Breast epithelium (tissue), 4 donors: ENCODE measurements at places on chromosomes 13 and 19. TPM values are rescaled to one million over a fixed set of nuclear protein-coding genes. Genes with fewer than 3 reads are reported as not detected.

- no peak for DNase-seq
Observed at GRCh38 chr19:5895409-5895808, 8.2 kb downstream of the NDUFA11 start.

DNA sequence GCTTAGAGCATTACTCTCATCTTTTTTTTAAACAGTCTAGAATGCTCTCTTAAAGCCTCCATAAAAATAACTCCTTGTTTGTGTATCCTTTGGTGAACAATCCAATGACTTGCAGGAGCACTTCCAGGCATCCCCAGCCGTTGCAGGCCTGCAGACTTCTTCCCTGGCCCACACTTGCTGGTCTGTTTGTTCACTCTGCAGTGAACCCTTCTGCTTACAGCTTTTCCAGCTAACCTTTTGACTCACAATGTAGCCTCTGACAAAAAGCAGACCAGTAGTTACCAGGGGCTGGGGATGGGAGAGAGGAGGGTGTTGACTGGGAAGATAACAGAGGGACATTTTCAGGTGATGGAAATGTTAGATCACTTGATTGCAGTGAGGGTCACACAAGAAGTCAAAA lies 9.1 kb downstream of the GPR42 start:
- DNase-seq: no peak

DNA sequence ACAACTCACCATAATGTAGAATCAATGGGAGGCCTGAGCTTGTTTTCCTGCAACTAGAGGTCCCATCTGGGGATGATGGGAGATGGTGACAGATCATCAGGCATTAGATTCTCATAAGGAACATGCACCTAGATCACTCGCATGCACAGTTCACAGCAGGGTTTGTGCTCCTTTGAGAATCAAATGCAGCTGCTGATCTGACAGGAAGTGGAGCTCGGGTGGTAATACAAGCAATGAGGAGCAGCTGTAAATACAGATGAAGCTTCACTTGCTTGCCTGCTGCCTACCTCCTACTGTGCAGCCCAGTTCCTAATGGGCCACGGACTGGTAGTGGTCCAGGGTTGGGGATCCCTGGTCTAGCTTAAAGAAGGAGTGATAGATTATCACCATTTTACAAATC lies 33.0 kb downstream of the KPNA3 start:
- no peak for DNase-seq

DNA sequence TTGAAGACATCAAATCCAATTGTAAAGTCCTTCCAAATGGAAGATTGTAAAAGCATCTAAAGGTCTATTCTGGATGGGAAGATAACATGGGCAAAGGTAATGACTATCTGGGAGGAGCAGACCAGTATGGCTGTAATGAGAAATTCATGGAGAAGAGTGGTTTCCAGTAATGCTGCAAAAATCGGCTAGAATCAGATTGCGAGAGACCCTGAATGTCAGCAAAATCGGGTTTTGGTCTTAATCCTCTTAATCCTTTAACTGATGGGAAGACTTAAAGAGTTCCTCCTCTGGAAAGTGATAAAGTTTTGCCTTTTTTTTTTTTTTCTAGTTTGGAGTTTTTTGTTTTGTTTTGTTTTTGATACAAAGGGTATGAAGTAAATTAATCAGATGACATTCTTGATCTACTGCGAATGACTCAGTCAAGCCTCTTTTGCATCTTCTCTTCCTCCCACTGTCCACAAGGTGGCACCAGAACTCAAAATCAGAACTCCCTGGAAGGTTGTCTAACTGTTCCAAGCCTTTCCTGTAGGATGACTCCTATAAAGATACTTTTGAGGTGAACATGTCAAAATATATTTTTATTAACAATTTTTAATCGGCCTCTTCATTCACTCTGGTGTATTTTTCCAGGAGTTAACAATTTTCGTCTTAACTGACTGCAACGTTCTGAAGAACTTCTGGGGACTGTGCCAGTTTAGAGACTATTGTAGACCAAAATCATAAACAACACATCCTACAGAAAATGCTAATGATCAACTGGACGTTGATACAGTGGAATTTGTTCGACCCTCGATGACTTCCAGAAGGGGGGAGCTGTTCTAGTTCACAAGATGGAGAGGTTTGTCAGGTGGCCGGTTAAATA lies 213.3 kb upstream of the MIR17HG start:
- DNase-seq: peak; percentile 53

DNA sequence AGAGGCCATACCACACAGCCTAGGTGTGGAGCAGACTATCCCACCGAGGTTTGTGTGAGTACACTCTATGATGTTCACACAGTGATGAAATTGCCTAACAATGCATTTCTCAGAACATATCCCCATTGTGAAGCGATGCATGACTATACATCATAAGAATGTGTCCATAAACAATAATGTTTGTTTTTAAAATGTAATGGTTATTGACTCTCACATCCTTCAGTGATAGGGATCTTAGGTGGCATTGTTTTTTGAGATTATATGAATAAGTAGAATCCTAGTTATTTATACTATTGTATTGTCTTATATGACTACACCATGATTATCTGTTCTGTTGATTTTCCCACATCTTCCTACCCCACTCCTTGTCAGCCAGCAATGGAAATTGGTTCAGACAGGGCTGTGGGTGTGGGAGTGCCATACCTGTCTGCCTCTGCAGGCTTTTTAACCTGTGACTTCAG lies 13.6 kb downstream of the CCNA1 start:
- no peak for DNase-seq

Gene PRR22
- 0.64 TPM for total RNA-seq

Gene PCSK4
- 2.2 TPM for total RNA-seq

DNA sequence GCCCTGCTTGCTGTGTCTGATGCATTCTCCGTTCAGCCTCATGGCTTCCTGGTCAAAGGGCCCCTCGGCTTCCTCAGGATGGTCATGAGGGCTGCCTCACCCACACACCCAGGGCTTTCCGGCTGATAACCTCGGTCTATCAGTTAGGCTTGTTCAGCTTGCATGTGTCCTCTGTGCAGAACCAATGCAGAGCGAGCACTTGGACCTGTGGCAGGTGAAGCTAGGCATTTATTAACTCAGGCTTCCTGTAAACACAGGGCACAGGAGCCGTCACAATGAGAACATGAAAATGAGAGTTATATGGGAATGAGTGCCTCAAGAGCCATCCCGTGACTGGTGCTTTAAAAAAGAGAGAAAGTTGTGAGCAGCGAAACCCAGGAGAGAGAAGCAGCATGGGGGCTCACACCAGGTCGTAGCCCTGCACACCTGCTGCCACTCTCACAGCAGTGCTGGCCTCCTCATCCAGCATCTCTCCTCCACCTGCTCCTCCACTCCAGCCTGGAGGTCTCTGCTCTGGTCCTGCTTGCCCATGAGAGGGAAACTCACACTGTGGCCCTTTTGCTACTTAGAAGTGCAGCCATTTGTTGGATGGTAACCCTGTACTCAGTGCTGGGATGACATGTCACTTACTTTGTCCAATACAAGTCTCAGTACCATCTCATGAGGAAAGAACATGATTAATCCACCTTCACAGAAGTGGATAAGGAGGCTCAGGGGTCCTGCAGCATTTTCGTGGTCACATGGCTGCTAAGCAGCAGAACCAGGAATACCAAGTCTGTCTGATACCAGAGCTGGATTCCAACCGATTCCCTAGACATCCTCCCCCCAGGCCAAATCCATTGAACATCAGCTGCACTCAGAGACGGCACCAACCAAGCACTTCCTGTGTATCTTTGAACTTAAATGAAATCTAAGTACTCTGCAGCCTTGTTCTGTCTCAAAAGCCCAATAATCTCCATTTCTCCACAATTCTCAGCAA lies 50.5 kb upstream of the IRS2 start:
- no peak for DNase-seq

DNA sequence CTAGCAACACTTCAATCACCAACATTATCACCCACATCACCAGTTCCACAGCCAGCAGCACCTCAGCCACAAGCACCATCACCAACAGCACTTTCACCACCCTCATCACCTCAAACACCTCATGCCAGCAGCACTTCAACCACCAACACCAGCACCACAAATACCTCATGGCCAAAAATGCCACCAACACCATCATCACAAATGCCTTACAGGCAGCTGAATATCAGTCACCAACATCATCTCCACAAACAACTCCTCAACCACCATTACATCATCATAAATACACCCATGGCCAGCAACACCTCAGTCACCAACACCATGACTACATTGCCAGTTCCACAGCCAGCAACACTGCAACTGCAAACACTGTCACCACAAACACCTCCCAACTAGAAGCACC lies 10.4 kb downstream of the FCER2 start:
- no peak for DNase-seq

- no peak for DNase-seq
Observed at GRCh38 chr19:41701401-41702075, 6.9 kb upstream of the CEACAM5 start.

Gene CRB3
- total RNA-seq: 30.7 TPM
